ENCODE measurements at places on chromosomes 13 and 19. TPM values are rescaled to one million over a fixed set of nuclear protein-coding genes. Genes with fewer than 3 reads are reported as not detected.

GRCh38 chr13:33106656-33107360 lies 90.6 kb downstream of the KL start:
- DNase-seq = no peak

Gene NUDT15
- total RNA-seq = 12.1 TPM

DNA sequence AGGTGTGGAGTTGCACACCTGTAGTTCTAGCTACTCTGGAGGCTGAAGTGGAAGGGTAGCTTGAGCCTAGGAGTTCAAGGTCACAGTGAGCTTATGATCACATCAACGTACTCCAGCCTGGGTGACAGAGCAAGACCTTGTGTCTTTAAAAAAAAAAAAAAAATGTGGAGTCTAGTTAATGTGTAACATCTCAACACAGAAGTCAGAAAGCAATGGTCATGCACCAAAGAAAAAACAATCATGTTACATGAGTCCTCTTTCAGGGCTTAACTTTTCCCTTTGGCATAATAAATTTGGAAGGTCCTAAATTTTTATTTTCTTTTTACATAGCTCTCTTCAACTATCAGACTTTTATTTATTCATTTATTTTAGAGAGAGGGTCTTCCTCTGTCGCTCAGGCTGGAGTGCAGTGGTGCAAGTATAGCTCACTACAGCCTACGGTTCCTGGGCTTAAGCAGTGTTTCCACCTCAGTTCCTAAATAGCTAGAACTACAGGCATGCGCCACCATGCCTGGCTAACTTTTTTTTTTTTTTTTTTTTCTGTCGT lies 22.3 kb downstream of the SETDB2 start:
- no peak for DNase-seq

DNA sequence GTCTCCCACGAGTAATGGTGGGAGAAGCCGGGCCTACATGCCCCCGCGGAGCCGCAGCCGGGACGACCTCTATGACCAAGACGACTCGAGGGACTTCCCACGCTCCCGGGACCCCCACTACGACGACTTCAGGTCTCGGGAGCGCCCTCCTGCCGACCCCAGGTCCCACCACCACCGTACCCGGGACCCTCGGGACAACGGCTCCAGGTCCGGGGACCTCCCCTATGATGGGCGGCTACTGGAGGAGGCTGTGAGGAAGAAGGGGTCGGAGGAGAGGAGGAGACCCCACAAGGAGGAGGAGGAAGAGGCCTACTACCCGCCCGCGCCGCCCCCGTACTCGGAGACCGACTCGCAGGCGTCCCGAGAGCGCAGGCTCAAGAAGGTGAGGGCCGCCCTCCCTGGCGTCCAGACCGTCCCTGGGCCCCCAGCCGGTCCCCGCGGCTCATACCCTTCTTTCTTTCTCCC lies 1.4 kb upstream of the USF2 start:
- peak; percentile 83 for DNase-seq

Gene FFAR2
- 0.32 TPM for total RNA-seq

Gene LGALS14
- not detected for total RNA-seq

GRCh38 chr19:52673014-52673413 lies 34.9 kb upstream of the ZNF83 start:
- no peak for DNase-seq

GRCh38 chr19:2756477-2756876 lies 16.7 kb upstream of the SLC39A3 start:
- no peak for DNase-seq

Gene OR4F17
- not detected for total RNA-seq

- no peak for DNase-seq
These were observed 30.8 kb downstream of the USPL1 start for GRCh38 chr13:30648522-30649012.

DNA sequence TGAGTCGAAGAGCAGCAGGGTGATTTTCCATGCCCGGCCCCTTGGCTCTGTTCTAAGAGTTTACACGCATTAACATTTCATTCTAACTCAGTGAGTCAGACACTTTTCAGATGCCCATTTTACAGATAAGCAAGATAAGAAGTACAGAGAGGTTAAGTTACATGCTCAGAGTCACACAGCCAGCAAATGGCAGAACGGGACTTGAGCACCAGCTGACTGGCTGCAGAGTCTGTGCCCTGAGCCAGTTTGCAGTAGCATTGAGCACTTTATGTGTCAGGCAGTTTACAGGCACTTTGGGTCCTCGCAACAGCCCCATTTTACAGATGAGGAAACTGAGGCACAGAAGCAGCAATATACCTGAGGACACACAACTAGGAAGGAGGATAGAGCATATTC lies 19.0 kb downstream of the CCDC8 start:
- peak; percentile 7 for DNase-seq

DNA sequence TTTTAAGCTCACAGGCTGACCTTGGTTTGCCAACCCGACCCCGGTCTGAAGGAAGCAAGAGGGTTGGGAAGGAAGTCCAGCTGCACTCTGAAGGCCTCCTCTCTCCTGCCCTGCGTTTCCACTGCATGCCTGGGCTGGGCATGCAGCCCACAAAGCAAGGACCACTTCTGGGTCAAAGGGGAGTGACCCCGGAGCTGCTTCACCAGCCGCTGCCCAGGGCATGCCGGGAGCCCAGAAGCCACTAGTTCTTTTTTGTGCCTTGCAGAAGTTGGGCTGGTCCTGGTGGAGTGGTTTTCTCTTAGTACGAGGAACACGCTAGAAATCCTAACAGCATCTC lies 166.7 kb downstream of the FLT1 start:
- no peak for DNase-seq

DNA sequence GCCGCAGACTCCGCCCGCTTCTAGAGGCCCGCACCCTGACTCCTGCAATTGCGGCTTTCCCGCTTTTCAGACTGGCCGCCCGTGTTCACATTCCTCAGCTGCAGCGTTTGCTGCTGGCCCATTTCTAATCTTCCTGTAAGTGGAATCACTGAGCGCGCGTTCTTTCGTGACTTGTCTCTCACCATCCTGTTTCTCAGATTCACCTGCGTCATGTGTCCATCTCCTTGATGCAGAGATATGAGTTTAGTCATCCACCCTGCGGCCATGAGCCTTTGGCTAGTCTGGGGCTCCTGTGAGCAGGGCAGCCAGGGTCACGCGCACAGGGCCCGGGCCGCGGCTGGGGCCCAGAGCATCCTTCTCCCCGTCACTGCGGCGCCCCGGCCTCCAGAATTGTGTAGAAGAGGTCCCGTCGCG lies 110.0 kb downstream of the CRYL1 start:
- DNase-seq = no peak

Gene C1QTNF9B
- 3.1 TPM for total RNA-seq

DNA sequence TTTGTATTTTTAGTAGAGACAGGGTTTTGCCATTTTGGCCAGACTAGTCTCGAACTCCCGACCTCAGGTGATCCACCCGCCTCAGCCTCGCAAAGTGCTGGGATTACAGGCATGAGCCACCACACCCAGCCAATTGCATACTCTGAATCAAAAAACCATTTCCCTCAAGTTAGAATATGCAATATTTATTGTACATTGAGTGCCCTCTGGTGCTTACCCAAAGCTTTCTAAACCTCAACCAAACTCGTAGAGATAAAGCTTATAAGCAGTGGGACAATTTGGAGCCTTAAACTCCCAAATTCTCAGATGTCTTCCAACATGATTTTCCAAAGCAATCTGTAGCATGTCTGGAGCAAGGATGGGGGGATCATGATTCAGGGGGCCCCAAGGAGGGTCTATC lies 22.4 kb downstream of the RFXAP start:
- no peak for DNase-seq

DNA sequence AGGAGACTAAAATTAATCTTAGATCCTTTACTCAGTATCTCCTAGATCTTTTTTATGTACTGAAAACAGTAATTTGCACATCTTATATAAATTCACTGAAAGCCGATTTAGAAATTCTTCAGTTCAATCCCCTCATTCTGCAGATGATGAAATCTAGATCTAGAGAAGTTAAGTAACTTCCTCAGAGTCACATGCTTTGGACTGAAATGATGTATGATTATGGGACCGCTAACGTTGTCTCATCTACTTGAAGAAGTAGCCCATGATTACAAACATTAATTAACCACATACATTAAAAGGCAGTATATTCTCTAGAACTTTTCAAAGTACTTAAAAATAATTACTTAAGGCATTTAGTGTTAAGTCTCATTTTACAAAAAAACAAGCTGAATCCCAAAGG lies 37.8 kb downstream of the ELF1 start:
- no peak for DNase-seq

Gene OXGR1
- total RNA-seq = not detected

Gene C5AR1
- total RNA-seq = 5.0 TPM

- peak; percentile 91 for DNase-seq
These were observed 9.3 kb downstream of the RPS9 start for GRCh38 chr19:54209811-54210494.

DNA sequence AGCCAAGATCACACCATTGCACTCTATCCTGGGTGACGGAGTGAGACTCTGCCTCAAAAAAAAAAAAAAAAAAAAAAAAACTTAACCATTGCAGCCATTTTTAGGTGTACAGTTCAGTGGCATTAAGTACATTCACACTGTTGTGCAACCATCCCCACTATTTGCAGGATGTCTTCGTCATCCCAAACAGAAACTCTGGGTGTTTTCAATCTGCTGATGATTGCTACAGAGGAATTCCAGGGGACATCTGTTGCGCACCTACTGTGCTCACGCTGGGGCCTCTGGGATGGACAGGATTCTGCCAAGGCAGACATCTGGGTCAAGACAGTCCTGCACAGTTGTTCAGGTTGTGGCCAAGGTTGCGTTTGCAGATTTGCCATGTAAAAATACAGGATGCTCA lies 2.4 kb upstream of the APOC4 start:
- DNase-seq = no peak

Gene EIF3K
- total RNA-seq = 660 TPM

DNA sequence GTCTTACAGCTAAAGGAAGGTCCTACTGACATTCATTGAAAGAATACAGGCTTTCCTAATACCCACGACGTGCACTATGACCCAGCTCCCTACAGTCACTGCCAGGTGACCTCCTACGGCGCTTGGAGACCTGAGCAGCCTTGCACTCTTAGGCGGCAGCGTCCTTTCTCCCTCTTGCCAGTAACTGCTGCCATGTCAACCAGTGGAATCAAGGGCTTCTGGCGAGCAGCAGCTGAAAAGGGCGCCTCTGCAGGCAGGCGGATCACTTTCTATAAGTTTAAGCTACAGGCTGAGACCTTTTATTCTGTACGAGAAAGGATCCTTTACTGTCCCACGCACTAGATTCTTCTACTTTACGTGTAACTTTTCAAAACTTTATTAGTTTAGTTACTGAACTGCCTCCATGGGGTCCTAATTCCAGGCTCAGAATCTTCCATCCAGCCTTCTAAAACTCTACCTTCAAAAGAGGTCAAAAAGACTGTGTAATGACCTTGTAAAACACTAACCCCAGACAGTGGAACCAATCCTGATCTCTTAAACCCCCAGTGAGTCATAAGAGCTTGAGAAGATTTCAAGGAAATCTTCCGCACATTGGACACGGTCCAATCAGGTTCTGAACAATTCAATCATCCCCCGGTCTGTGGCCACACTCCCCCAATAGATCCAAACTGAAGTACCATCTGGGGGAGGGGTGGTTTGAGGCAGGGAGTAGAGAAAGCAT lies 1.9 kb downstream of the KCTD12 start:
- peak; percentile 33 for DNase-seq

Gene TSHZ3
- total RNA-seq = 3.5 TPM

Gene GGN
- total RNA-seq = not detected

Gene RINL
- total RNA-seq = 4.1 TPM

- peak; percentile 62 for DNase-seq
These were observed 362.6 kb downstream of the FGF14 start for GRCh38 chr13:102039264-102039663.

GRCh38 chr19:49441960-49442350 lies 628 bp upstream of the SLC17A7 start:
- DNase-seq = peak; percentile 16

Gene KCNN1
- total RNA-seq = not detected

Gene SERPINE3
- total RNA-seq = not detected

Gene LILRA1
- 0.92 TPM for total RNA-seq

- DNase-seq = no peak
These were observed 1.3 kb upstream of the INTS6 start for GRCh38 chr13:51453959-51454703.

DNA sequence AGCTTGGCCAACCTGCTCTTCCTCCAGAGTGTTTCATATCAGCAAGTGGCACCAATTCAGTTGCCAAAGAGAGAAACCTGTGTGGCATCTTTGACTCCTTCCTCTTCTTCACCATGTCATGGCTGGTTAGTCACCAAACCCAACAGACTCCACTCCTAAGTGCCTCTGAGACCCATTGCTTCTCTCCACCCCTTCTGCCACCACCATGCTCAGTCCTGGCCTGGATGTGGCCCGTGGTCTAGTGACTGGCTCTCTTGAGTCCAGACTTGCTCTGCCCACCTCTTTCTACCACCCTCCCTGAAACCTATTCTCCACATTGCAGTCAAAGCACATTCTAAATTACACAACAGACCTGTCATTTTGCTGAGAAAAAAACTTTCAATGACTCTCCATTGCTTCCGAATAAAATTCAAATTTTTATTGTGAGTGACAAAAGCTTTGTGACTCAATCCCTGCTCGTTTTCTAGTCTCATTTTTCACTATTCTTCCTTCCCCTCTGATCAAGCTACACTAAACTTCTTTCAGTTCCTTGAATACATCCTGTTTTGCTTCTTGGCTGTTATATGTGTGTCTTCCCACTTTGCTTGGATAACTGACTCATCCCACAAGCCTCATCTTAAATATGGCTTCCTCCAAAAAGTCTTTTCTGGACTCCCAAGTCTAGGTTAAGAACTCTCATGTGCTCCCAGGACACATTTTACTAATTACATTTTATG lies 12.0 kb upstream of the TNFSF11 start:
- no peak for DNase-seq

GRCh38 chr13:39405596-39406205 lies 197.3 kb downstream of the LHFPL6 start:
- DNase-seq = no peak

DNA sequence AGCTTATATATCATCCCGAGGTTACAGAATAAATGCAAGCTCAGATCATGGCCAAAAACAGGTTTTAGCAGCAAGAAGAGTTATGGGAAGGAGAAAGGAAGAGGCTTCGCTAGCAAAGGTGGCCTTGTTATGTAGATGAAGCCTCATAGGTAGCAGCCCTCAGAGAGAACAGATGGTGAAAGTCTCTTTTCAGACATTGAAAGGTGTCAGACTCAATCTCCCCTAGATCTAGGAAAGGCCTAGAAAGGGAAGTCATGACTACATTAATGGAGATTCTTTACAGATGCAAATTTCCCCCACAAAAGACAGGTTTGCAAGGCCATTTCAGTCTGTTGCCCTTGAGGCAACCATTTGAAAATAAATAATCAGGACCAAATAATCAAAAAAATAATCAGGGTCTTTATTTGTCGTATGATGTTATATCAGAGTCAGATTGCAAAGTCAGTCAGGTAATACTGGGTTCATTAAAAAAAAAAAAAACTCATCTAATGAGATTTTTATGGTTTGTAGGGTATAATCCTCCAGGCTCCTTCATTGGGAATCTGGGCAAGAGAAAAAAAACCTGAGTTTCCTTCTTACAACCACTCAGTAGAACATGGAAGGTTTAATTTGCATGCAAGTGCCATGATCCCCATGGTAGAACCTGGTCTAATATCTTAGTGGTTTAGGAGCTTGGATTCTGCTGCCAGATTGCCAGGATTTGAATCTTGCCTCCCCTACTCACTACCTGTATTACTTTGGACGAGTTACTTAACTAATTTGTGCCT lies 50.8 kb upstream of the HTR2A start:
- DNase-seq = no peak
